ENCODE measurements at places on chromosomes 2 and 18.

GRCh38 chr2:57850415-57851130 is 196.0 kb upstream of the VRK2 start:
- no peak for DNase-seq

DNA sequence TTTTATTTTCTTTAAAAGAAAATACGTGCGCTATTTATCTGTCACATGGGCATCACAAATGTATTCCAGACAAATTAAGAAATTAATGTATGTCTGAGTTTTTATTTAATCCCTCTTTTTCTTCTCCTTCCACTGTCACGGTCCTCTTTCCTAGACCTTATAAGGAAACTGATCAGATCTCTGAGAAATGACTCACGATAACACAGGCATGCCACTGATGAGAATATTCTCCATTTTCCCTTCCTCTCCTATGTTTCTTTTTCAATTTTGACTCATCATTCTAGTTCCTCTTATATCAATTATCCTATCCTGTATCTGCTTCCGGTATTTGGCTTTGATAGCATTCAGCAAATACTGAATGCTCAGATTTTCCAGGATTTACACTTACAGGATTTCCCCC is 121.8 kb downstream of the DSC3 start:
- DNase-seq, result no peak

GRCh38 chr2:119692310-119692709 is 13.3 kb downstream of the TMEM177 start:
- no peak for DNase-seq

GRCh38 chr2:21331625-21332370 is 208.0 kb downstream of the TDRD15 start:
- no peak for DNase-seq

- no peak for DNase-seq
Measured at GRCh38 chr2:69718338-69718965, 23.5 kb upstream of the ANXA4 start.

GRCh38 chr18:52624702-52625101 is 284.7 kb downstream of the DCC start:
- DNase-seq, result no peak

- no peak for DNase-seq
Measured at GRCh38 chr2:190746971-190747761, 98.3 kb downstream of the NAB1 start.

DNA sequence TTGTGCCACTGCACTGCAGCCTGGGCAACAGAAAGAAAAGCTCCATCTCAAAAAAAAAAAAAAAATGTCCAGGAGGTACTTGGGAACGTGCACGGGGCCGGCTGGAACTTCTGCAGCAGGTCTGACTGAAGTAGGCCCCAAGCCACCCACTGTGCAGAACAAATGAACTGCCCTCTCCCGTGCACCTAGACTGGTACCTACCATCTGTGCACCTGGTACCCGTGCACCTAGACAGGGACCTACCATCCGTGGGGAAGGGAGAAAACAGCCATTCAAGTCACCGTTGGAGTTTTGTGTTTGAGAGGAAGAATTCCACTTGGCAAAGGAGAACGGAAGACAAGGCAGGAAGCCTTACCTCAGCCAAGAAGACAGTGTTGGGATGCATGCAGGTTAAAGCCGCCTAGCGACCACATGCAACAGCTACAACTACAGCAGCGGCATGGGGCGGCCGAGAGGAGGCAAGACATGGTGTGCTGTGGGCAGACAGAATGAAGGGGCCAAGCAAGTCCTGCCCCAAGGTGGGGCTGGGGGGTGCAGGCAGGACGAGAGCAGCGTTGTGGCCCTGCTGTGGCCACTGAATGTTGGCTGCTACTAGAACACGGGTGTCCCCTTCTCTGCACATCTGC is 16.1 kb downstream of the ST3GAL5 start:
- DNase-seq, result no peak

GRCh38 chr2:188808947-188809355 is 165.2 kb upstream of the COL3A1 start:
- no peak for DNase-seq

DNA sequence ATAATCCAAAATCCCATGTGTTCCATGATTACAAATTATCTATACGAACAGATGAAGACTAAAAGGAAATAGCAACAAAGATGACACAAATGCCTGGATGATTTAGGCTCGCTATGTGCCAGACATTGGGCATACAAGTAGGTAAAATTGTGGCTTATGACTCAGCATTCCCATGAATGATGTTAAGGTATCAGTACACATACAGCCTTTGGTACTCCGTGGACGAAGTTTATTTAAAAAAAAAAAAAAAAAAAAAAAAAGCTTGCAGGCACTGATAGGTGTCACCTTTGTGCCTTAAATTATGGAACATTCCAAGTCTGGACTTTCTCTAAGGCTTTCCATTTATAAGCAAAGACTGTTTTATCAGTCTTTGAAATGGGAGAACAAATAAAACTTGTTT is 2.7 kb downstream of the CHAC2 start:
- no peak for DNase-seq

DNA sequence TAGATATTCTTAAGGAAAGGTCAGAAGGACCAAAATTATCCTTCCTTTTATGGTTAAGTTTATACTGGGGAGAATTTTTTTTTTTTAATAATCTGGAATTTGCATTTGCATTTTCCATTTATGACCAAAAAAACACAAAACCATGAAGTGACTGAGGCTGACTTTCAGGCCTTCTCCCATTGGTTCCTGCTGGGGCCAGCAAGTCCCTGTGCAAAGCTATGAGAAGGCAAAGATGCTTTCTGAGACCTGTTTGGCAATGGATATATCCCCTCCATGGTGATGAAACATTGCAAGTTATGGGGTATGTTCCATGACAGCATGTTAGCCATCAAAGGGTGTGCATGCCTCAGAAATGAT is 60.8 kb downstream of the KIAA2012 start:
- DNase-seq, result no peak

GRCh38 chr2:178084273-178084672 is 11.7 kb upstream of the PDE11A start:
- no peak for DNase-seq

DNA sequence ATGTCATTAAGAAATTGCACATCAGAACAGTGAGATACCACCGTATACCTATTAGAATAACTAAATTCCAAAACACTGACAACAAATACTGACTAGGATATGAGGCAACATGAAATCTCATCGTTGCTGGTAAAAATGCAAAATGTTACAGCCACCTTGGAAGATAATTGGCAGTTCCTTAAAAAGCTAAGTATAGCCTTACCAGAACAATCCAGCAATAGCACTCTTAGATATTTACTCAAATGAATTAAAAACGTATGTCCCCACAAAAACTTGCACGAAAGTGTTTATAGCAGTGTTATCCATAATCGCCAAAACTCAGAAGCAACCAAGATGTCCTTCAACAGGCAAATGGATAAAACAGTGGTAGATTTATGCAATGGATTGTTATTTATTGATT is 241.7 kb downstream of the EPHA4 start:
- DNase-seq, result no peak

GRCh38 chr2:54348646-54349045 is 92.6 kb upstream of the TSPYL6 start:
- no peak for DNase-seq

DNA sequence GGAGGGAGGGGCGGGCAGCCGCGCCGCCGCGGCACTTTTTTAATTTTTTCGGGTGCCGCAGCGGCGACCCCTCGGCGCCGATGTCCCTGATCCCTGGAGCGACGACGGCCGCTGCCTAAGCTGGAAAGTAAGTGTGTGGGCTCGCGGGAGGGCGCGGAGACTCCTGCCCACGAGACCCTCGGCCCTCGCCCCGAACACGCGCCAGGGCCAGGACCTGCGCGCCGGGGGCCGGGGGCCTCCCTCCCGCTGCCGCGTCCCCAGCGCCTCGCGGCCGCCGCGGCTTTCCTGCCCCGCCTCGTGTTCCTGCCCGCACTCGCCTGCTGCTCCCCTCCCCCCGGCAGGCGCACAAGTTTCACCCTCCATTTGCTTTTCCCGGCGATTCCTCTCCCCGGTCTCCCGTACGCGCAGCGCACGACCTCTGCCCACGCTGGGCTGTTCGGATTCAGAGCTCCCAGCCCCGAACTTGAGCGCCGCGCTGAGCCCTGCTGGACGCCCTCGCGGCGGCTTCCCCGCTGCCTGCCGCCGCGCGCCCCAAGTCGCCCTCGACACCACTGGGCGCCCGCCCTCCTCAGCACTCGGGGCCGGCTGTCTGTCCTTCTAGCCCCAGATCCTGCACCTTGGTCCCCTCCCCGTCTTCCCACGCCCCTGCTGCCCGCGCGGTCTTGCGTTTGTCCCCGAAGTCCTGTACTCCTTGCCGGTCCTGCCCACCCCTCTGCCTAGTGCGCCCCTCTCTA is 507 bp downstream of the PKP4 start:
- peak; percentile 14 for DNase-seq

DNA sequence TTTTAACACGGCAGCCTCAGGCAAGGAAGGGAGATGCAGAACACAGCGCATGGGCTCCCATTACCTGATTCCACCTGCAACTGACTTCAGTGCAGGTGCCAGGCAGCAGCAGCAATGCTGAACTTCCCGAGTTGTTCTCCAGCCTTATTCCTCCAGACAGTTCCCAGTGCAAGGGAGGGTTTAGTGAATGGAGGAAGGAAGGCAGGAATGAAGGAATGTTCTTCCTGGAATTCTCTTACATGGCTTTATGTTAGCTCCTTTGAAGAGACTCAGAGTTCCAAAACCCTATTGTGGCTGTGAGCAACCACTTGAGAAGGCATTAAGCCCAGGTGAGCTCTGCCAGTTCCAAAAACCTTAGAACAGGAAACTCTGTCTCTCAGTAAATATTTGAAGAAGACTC is 45.5 kb downstream of the SERPINB7 start:
- no peak for DNase-seq

DNA sequence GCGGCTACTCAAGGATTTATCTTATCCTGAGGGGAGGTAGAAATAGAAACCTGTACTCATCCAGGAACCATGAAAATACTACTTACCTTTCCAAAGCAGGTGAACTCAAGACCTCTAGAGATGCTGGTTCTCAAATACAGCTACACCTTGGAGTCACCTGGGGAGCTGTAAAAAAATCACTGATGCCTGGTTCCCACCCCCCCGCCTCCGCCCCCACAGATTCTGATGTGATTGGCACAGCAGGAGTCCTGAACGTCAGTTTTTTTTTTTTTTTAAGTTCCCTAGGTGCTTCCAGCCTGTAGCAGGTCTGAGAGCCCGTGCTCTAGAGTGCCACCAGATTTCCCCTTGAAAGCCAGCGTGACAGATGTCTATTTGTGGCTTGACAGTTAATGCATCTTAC is 113.6 kb downstream of the MRO start:
- no peak for DNase-seq

DNA sequence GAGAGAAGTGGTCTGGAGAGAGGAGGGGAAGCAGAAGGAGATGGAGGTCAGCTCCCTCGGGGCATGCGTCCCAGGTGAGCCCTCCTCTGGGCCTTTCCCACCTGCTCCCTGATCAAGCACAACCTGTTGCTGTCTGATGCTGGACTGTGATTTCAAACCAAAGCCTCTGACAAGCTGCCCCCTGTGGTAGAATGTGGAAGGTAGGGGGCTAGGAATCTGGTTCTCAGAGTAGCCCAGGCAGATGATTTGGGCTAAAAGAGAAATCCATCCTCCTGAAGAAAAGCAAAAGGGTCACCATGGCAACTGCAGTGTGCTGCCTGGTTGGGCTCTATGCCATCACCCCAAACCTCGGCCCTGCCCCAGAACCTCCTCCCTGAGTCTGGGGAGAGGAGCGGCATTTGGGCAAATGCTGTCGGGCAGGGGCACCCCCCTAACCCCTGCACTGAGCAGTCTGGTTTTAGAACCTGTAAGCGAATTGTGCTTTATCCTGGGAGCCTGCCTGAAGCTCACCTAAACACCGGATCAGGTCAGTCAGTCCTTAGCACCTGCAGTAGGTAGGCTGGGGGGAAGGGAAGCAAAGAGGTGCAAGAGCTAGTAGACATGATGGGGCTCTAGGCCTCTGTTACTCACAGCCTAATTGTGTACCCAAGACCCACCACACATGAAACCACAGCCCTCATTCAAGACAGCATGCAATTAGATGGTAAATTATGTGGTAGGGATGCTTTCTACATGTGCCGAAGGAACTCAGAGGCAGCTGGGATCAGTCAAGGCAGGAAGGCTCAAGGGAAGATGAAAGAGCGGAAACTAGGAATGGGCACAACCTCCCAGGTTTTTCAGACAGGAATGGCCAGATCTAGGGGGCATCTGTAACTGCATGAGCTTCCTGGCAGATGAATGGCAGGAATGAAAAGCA is 83.5 kb downstream of the DNMT3A start:
- DNase-seq, result no peak

GRCh38 chr2:25664183-25664964 is 9.0 kb downstream of the DTNB start:
- DNase-seq, result no peak
